Activated T-helper 9 cell treated with anti-CD3 and anti-CD28 coated beads, Interleukin-2, amount 50 U/mL, for 16 hours (primary cell): ENCODE measurements at places on chromosomes 6 and 20.

DNA sequence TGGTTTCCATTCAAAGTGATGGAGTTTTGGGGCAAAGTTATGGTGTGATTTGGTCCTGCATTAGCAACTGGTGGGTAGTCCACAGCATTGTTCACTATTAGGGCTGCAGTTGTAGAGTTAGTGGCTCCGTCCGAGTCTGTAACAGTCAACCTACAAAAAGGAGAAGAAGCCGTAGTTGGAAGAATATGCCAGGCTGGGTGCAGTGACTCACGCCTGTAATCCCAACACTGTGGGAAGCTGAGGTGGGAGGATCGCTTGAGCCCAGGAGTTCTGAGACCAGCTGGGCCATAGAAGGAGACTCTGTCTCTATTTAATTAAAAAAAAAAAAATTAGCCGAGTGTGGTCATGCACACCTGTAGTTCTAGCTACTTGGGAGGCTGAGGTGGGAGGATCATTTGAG, 69.5 kb downstream of the KIAA0319 start:
- DNase-seq: no peak

DNA sequence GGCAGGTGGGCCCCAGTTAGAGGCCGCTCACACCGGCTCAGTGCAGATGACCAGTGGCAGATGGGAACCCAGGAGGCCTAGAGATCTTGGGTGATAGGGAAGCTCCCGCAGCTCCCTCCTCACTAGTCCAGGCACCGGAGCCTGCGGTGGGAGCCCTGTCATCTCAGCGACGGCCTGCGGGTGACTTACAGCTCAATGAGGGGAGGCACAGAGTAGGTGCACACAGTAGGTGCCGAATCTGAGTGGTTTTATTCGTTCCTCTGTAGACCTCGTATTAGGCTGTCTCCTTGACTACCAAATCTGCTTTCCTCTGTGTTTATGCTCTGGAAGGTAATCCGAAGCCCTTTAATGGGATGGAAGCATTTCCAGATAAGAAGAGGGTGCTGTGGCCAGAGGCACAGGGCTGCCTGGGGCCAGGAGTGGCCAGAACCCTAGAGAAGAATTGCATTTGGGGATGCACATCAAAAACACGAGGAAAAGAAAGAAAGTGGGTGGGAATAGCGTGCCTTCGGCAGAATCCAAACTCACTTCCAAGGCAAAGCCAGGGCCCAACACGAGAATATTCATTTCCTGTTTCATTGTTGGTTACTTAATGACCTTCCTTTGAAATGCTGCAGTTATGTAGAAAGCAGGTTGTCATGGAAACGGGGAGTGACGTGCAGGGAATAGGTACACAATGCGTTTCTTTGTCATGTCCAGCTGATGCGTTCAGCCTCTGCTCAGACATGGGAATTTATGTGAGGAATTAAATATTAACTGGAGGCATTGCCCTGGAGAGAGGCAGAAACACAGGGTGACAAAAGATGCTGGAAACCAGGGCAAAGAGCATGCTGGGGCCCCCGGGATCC, 24.7 kb downstream of the MYT1 start:
- no peak for DNase-seq

GRCh38 chr6:159169557-159170332, 545 bp downstream of the FNDC1 start:
- DNase-seq: peak; percentile 3

- DNase-seq: no peak
These were observed 4.2 kb downstream of the SASH1 start for GRCh38 chr6:148346681-148347440.

GRCh38 chr6:169949511-169950097, 198.2 kb downstream of the ERMARD start:
- no peak for DNase-seq

DNA sequence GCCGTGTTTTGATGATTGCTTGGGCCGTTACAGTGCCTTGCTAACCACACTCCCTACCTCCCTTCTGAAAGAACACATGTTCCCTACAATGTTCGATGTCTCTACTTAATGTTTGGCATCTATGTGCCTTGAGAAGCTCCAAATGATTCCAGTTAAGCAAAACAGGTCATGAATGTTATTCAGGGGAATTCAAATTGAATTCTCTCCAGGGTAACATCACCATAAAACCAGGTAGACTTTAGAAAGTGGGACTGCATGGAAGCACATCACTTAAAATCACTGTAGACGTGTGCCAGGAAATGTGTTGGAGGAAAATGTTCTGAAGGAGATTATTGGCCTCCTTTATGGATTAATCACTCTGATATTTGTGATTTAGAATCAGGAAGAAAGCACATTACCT, 128.1 kb downstream of the ADAT2 start:
- no peak for DNase-seq

DNA sequence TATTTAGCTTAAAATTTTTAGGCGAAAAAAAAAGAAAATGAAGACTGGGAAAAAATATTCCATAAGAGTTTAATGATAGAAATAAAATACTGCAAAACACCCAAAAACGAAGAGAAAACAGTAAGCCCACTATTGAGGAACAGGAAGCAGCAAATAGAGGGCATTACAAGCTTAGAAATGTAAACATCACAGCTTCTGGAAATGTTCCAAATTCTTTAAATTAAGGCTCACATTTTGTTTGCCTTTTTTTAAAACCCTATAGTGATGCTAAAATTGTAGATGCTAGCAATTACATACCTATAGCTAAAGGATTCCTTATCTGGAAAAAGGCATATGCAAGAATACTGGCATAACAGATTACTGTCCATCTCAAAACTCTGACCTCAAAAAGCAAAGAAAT, 248.6 kb downstream of the KHDRBS2 start:
- no peak for DNase-seq

DNA sequence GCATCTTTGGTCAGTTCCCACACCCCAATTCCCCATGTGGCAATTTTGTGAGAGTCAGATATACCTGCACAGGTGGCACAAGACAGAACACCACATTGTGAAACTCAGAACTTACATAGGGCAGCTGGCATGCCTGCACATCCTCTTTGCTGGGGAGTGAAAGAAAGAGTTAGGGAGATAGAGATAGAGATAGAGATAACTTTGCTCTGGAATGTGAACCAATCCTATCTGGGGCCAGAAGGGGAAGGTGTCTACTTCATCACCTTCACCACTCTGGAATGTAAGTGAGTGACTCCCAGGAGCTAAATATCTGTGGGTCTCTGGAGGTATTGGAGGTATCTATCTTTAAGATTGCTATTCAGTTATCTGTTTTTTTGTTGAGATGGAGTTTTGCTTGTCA, 289.2 kb downstream of the OGFRL1 start:
- DNase-seq: no peak

DNA sequence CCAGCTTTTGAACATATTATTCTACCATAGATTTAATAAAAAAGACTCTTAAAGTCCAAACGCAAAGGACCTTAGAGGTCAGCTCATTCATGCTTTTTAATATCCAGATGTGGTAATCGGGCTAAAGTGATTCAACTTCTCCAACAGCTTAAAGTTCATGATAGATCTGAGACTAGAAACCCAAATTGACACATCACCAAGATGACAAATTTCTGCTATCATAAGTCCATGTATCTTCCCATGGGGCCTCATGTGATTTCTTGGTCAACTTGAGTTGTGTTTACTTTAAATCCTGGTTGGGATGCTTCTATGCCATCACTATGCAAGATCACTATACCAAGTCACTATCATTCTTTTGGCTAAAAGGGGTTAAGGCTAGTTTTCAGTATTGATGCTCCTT, 56.0 kb downstream of the SLC24A3 start:
- DNase-seq: no peak

DNA sequence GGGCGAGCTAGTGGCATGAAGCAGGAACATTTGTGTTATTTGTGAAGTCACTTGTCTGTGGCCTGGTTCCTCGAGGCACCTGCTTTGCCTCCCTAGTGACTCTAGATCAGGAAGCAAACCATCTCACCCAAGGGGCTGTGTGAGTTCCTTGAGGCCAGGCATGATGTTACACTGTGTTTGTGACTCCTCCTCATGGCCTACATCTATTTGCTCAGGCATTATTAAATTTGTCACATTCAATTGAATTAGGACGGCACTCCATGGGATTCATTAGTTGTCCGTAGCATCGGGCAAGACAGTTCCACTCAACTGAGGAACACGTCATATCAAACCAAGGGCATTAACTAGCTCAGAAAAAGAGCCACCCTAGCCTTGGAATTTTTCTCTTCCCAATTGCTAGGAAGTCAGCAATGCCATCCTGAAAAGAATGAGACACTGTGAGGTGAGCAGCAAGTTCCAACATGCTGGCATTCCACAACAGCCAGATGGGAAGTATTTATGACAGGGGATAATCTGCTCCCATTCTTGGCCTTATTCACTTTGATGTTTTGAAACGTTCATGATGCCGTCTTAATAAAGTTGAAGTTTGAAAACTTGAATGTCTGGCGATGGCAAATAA, 17.2 kb downstream of the TMEM200A start:
- DNase-seq: no peak

- no peak for DNase-seq
These were observed 35.0 kb upstream of the TENT5A start for GRCh38 chr6:81787313-81788068.

DNA sequence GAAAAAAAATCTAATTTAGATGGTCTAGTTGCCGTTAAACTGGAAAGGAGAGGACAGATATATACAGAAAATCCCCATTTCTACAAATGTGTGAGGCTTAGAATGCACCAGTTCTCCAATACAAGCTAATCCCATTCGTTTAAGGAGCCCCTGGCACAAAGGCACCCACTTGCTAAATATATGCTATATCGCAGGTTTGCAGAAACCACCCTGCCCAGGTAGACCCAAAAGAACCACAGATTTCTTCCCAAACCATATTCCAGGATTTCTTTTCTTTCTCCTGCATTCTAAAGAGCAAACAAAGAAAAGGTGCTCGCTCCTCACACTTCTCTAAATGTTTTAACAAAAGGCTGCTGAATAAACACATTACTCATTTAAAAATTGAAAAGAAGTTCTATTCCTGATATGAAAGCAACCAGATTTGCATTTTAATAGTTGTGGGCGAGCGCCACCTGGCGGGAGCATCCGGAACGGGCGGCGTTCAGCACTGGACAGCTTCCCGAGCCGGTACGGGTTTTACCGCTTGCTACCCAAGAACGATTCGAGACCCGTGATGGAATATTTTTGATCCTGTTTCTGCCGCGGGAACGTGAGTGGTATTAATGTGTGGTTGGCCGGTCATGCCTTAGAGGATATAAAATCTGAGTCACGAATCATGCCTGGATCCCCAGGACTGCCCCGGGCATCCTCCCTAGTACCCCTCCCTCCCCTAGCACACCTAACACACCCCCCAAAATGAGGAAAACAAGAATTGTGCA, 2.1 kb downstream of the PTPRT start:
- peak; percentile 7 for DNase-seq

DNA sequence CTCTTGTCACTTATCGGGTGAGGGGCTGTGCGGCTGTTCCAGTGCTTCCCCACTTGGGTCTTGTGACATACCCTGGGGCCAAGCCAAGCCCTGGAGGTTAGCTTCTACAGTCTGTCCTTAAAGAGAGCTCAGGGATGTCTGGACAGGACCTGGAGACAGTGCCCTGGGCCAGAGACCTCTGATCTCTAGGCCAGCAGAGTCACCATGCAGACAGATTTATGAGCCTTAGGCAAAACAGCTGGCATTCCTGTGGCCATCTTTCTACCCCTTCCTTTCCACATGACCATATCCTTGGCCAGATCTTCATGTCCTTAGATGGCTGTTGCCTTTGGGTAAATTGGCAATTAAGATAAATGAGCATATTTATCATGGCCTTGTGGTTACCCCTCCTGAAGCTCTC, 678.6 kb downstream of the MAFB start:
- DNase-seq: no peak

GRCh38 chr20:22795433-22795832, 211.1 kb upstream of the FOXA2 start:
- no peak for DNase-seq

DNA sequence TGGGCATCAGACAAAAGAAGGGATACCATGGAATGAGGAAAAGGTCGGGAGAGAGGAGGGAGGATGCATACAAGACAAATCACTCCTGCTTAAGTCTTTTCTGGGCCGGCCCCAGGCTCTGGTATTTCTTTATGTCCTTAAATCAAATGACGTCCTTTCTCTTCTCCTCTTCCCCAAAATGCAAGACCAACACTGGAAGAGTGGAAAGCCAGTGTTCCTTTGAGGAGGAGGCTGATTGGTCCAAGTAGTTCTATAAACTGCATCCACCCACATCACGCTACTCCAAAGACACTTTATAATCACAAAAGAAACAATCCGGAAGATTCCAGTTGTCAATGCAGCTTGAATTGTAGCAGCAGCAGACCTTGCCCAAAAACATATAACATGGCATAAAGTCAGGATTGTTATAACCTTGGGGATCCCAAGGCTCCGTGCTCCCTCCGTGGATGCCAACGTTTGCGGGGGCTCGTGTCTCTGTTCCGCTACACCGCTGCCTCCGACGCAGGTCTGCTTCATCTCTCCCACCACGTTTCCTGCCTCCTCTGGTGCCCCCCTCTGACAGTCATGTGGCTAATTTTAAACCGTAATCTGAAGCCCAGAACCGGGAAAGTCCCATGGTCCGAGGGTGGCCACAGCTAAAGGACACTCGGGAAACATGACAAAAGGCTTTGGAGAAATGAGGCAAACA, 47.1 kb downstream of the MCUR1 start:
- DNase-seq: peak; percentile 13

GRCh38 chr6:132805548-132805947, 7.1 kb upstream of the SLC18B1 start:
- DNase-seq: no peak

DNA sequence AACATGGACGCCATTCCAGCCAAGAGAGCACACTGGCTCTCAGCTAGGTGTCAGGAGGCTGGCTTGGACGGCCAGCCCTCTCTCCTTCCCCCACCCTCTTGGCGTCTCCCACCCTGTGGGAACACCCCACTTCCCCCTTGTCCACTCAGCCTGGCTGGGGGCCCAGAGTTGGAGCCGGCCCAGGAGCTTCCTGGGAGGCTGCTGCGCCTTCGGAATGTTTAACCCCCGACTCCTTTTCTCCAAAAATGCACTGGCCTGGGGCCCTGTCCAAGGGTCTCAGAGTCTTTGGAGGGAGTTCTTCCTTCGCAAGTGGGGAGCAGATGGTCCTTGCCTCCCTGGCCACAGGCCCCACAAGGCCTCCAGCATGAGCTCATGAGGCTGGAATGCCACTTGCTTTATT, 4.1 kb downstream of the ADAM33 start:
- no peak for DNase-seq

DNA sequence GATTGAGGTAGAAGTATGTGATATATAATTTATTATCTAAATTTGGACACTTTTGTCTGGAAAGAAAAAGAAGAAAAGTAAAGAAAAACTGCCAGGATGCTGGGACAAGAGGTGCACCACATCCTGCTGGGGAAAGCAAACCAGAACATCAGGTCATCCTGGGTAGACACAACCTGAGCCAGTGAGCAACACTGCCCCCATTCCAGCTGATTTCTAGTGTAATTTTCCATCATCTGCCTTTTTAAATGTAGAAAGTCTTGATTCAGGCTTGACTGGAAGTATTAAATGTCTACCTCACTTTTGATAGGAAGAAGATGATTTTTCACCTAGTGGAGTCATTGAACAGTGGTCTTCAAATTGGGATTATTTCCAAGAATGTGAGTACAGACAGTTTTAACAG, 1164.5 kb upstream of the CITED2 start:
- no peak for DNase-seq

GRCh38 chr6:124539096-124539495, 423.1 kb upstream of the RNF217 start:
- no peak for DNase-seq

GRCh38 chr20:1517010-1517409, 25.8 kb upstream of the SIRPB2 start:
- DNase-seq: no peak
